GM23248 (cell line): ENCODE measurements at places on chromosomes 13 and 19.

GRCh38 chr13:23851106-23851505, 38.1 kb downstream of the MIPEP start:
- H3K4me1 ChIP-seq, result no peaks in the 10 kb centered on the region
- no peaks in the 10 kb centered on the region for H3K36me3 ChIP-seq
- H3K4me3 ChIP-seq, result no peak overlapping the region
- DNase-seq, result peak; percentile 26
- H3K27ac ChIP-seq, result no peak overlapping the region
- no peaks in the 10 kb centered on the region for H3K27me3 ChIP-seq

DNA sequence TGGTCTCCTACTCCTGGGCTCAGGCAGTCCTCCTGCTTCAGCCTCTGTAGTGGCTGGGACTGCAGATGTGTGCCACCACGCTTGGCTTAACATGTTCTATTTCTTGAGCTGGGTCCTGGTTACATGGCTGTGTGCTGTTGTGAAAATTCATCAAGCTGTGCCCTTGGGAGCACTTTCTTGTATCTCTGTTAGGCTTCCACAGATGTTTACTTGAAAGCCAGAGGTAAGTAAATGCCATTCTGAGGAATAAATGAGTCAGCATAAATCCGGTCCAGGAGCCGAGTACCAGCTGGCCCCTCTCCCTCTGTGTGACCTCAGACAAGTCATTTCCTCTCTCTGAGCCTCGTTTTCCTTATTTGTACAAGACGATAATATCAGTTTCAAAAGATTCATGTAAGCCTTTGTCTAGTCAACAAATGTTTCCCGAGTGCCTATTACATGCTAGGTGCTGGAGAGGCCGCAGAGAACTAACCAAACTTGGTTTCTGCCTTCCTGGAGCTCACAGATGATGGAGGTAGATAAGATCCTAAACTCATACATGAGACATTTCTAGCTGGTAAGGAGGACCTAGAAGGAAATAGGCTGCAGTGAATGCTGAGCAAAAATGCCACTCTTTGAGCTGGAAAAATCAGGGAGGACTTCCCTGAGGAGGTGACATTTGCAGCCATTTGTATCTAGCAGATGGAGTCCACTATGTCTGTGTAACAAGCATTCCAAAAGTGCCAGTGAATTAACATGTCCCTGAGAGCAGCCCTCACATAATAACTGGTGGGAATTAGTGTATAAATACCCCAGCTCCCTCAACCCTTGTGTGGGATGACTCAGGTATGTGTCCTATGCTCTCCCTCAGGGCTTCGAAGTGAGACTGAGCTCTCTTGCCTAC, 2.7 kb upstream of the RASAL3 start:
- no peak overlapping the region for H3K27ac ChIP-seq
- H3K4me1 ChIP-seq, result no peaks in the 10 kb centered on the region
- peaks cover 7% of the 10 kb centered on the region for H3K27me3 ChIP-seq
- H3K36me3 ChIP-seq, result no peaks in the 10 kb centered on the region
- no peak overlapping the region for H3K4me3 ChIP-seq
- peak; percentile 33 for DNase-seq

DNA sequence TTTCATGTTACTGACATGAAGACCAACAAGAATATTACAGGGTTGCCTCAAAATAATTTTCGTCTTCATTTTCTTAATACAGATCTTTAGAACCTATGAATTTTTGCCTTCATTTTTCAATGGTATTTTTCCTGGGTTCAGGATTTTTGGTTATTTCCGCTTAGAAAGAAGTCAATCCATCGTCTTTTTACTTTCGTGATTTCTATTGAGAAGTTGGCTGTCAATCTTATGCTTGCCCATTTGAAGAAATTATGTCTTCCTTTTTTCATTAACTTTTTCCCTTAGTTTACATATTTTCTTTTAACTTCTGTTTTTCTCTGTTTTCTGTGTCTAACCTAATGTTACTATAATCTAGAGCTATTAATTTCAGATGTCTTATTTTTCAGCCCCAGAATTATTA, 868.9 kb upstream of the SLC10A2 start:
- no peaks in the 10 kb centered on the region for H3K36me3 ChIP-seq
- H3K4me1 ChIP-seq, result no peaks in the 10 kb centered on the region
- H3K4me3 ChIP-seq, result no peak overlapping the region
- no peaks in the 10 kb centered on the region for H3K27me3 ChIP-seq
- DNase-seq, result no peak

- no peaks in the 10 kb centered on the region for H3K27me3 ChIP-seq
- no peaks in the 10 kb centered on the region for H3K4me1 ChIP-seq
- H3K27ac ChIP-seq, result no peak overlapping the region
- H3K4me3 ChIP-seq, result no peak overlapping the region
Measured at GRCh38 chr13:97484301-97484700, 50.3 kb downstream of the RAP2A start.

DNA sequence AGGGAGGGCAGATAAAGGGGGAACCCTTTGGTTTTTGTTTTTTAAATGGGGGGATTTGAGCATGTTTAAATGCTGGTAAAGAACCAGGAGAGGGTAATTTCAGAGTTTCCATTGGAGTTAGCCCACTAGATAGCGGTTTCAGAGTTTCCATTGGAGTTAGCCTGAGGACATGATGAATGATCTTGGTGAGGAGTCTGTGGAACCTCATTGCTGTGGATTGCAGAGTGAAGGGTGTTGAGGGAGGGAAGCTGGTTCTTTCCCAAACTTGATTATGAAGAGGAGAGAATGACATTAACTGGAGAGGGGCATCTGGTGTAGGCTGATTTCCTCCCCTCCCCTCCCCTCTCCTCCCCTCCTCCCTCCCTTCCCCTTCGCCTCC, 5.0 kb downstream of the WASF3 start:
- DNase-seq, result peak; percentile 47
- peaks cover 24% of the 10 kb centered on the region for H3K4me1 ChIP-seq
- H3K4me3 ChIP-seq, result 0 out of 2 replicates have a peak overlapping the region, but pooled peaks have one; percentile 36
- H3K27ac ChIP-seq, result peak overlapping the region; percentile 66

DNA sequence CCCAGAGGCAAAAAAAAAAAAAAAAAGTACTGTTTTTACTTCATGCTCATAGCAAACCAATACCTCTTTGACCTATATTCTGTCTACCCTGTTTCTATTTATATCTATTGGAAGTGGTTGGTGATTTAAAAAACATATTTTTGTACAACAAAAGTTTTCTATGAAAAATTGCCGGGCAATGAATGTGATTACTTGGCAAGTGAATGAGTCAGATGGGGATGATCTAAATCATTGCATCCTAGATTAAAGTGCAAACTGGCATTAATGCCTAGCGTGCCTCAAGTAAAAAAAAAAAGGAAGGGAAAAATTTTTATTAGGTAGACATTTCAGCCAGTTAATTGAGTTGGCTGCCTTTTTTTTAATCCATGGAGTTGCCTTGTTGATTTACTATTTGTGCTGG, 500.6 kb downstream of the KCTD12 start:
- H3K27ac ChIP-seq, result no peak overlapping the region
- H3K4me3 ChIP-seq, result no peak overlapping the region
- peaks cover 59% of the 10 kb centered on the region for H3K27me3 ChIP-seq
- DNase-seq, result peak; percentile 11

DNA sequence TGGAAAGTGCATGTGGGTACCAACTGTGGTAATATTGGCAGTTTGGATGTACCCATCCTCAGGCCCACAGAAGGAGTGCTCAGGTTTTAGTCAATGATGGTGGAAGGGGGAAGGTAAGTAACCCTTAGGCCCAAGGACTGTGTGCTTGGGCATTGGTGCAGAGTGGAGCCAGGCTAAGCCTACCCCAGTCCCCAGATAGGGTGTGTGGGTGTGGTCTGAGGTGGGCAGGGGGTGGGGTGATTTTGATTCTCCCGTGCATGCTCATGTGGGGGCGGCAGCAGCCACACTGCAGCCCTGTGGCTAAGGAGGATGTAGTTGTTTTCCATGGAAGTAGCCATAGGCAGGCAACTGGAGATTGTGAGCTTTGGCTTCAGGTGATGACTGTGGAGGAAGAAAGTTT, 2197.3 kb downstream of the PCDH9 start:
- H3K27ac ChIP-seq, result no peak overlapping the region
- H3K4me3 ChIP-seq, result no peak overlapping the region
- no peak for DNase-seq
- H3K27me3 ChIP-seq, result no peaks in the 10 kb centered on the region
- no peaks in the 10 kb centered on the region for H3K4me1 ChIP-seq
- no peaks in the 10 kb centered on the region for H3K36me3 ChIP-seq

DNA sequence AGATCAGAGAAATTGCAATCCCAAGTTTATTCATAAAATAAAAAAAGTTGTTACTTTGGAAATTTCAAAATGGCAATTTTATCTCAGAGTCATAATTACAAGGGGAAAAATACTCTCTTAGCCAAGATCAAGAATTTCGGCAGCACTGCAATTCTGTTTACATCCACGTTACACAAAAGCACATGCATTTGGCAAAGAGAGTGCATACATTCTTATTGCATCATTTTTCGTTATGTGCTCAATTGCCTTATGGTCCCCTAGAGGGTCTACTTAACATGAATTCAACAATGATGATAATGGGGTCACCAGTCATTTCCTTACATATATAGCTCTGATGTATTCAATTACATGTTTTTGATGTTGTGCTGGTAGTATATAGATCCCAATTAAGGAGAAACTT, 498.0 kb downstream of the DIAPH3 start:
- no peaks in the 10 kb centered on the region for H3K4me1 ChIP-seq
- H3K4me3 ChIP-seq, result no peak overlapping the region
- H3K36me3 ChIP-seq, result no peaks in the 10 kb centered on the region
- no peak for DNase-seq
- H3K27me3 ChIP-seq, result no peaks in the 10 kb centered on the region

- peaks cover 14% of the 10 kb centered on the region for H3K4me1 ChIP-seq
- DNase-seq, result no peak
- H3K27ac ChIP-seq, result no peak overlapping the region
- no peaks in the 10 kb centered on the region for H3K27me3 ChIP-seq
- no peak overlapping the region for H3K4me3 ChIP-seq
Measured at GRCh38 chr19:3179739-3180293, 1.2 kb downstream of the S1PR4 start.

DNA sequence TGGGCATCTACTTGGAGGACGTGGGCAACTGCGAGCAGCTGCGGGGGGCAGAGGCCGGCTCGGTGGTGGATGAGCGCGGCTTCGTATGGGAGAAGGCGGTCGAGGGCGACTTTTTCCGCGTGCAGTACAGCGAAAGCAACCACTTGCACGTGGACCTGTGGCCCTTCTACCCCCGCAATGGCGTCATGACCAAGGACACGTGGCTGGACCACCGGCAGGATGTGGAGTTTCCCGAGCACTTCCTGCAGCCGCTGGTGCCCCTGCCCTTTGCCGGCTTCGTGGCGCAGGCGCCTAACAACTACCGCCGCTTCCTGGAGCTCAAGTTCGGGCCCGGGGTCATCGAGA, 10.3 kb upstream of the STRN4 start:
- H3K27ac ChIP-seq, result no peak overlapping the region
- peaks cover 28% of the 10 kb centered on the region for H3K4me1 ChIP-seq
- H3K4me3 ChIP-seq, result no peak overlapping the region

- DNase-seq, result peak; percentile 94
- H3K27ac ChIP-seq, result peak overlapping the region; percentile 92
- peaks cover 44% of the 10 kb centered on the region for H3K4me1 ChIP-seq
- H3K36me3 ChIP-seq, result no peaks in the 10 kb centered on the region
- H3K4me3 ChIP-seq, result no peak overlapping the region
- H3K27me3 ChIP-seq, result no peaks in the 10 kb centered on the region
Measured at GRCh38 chr13:29925457-29926097, 75.2 kb upstream of the UBL3 start.

- DNase-seq, result no peak
- no peak overlapping the region for H3K27ac ChIP-seq
- H3K4me3 ChIP-seq, result no peak overlapping the region
- H3K36me3 ChIP-seq, result no peaks in the 10 kb centered on the region
- no peaks in the 10 kb centered on the region for H3K27me3 ChIP-seq
- H3K4me1 ChIP-seq, result no peaks in the 10 kb centered on the region
Measured at GRCh38 chr13:67474115-67474514, 244.0 kb upstream of the PCDH9 start.

DNA sequence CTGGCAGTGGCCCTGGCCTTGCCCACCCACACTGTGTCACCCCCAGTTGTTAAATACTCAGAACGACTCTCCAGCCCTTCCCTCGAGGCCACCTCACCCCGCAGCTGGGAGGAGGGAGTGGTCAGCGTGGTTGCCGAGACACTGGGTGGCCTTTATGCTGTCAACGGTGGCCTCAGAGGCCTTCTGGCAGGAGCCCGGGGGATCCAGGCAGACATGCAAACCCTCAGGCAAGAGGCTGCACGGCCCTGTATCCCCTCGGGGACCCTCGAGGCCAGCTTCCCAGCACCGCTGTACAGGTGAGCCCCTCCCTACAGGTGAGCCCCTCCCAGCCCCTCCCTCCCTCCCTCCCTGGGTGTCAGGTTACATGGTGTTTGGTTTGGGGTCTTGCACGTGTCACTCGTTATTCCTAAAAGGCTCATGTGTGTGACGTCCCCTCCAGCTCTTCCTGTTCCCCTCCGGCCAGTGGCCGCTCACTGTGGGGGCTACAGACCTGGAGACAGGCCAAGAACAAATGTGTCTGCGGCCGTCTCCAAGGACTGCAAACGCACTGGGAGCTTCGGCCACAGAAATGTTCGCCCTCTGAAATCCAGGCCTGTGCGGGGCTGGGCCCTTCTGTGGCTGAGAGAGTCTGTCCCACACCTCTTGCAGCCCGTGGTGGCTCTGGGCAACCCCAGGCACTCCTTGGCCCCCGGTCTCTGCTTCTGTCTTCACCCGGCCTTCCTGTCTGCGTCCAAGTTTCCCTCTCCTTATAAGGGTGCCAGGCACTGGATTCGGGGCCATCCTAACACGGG, at the start of gene TEKTIP1:
Gene TEKTIP1, plus strand, starts transcription at position 210 of the 791 bp plus-strand sequence. Its CDS starts 4 bp downstream, at position 214.
- no peak within 1 kb of the TSS for H3K27ac ChIP-seq
- no peaks in the 10 kb centered on the region for H3K36me3 ChIP-seq
- peak; percentile 41 for DNase-seq

GRCh38 chr13:21501686-21502085, 42.6 kb upstream of the ZDHHC20 start:
- H3K4me1 ChIP-seq, result no peaks in the 10 kb centered on the region
- H3K4me3 ChIP-seq, result no peak overlapping the region
- no peak overlapping the region for H3K27ac ChIP-seq
- no peak for DNase-seq
- no peaks in the 10 kb centered on the region for H3K36me3 ChIP-seq
- H3K27me3 ChIP-seq, result no peaks in the 10 kb centered on the region

DNA sequence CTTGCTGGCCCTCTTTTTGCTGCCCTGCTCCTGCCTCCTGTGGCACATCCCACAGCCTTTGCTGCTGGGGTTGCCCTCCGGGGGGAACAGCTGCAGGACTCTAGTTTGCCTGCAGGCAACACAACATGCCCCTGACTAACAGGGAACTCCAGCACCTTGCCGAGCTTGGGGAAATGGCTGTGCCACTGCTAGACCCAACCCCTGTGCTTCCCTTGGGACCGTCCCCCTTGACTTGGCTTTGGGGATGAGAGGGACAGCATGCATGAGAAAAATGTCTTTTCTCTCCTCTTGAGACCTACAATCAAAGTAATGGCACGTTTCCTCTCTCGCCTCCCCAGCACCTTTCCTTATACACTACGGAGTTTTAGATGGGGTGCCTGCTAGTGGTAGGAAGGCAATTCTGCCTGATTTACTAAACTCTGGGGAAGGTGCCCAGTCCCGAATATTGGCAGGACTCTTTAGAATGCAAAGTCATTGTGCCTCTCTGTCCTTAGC, 12.4 kb upstream of the VWA8 start:
- H3K36me3 ChIP-seq, result no peaks in the 10 kb centered on the region
- no peak overlapping the region for H3K4me3 ChIP-seq
- H3K27ac ChIP-seq, result no peak overlapping the region
